ENCODE measurements at places on chromosomes 1 and 21. TPM values are rescaled to one million over a fixed set of nuclear protein-coding genes. Genes with fewer than 3 reads are reported as not detected.

Gene CFHR4
- total RNA-seq, result not detected

Gene SYT14
- total RNA-seq, result 0.10 TPM

Gene NPPA
- total RNA-seq, result not detected

Gene HSPA6
- total RNA-seq, result 8.3 TPM

Gene CFHR5
- total RNA-seq, result not detected

Gene FAM72B
- total RNA-seq, result 5.9 TPM

Gene ARMH1
- total RNA-seq, result 0.38 TPM
